ENCODE measurements at places on chromosomes 12 and 14. TPM values are rescaled to one million over a fixed set of nuclear protein-coding genes. Genes with fewer than 3 reads are reported as not detected.

GRCh38 chr12:121465921-121466793, 66.2 kb downstream of the RNF34 start:
- no peak for DNase-seq

- DNase-seq, result no peak
Observed at GRCh38 chr12:92088805-92089204, 56.8 kb downstream of the BTG1 start.

MYF5 gene
- total RNA-seq, result not detected

GRCh38 chr14:78673845-78674244, 503.7 kb downstream of the NRXN3 start:
- no peak for DNase-seq
